Brain microvascular endothelial cell (primary cell): ENCODE measurements at places on chromosomes 2 and 18.

DNA sequence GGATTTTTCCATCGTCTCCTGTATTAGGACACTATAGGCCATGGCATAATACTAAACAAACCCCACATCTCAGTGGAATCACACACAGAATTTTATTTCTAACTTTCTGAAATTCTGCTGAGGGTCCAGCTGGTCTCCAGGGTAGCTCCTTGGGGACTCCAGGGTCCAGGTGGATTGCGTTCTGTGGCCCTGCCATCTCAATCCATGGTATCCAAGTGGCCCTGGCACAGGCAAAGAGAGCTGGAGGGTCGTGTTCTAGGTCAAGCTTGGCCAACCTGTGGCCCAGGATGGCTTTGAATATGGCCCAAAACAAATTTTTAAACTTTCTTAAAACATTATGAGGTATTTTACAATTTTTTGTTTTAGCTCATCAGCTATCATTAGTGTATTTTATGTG is 134.6 kb downstream of the CTIF start:
- no peak for DNase-seq

DNA sequence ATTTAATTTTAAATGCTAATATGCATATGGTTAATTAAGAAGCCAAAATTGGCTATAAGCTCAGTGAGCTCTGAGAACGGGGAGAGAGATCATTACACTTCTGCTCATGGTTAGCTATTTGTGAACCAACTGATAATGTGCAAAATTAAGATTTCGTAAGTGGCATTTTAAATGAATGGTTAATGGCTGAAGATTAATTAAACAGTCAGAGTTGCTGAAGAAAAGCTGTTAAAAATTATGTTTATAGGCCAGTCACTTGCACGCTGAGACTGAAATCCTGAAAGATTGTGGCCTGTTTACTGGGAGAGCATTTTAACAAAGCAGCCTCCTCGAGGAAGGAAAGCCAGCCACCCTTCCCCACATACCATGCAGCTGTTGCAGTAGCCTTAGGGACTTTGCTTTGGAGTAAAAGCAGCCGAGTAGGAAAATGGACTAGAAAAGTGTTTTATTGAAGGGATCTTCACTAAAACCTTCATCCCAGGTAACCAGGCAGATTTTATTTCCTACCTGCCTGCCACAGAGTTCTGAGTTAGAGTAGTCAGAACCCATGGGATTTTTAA is 218.8 kb upstream of the NRP2 start:
- no peak for DNase-seq

- DNase-seq, result no peak
Measured at GRCh38 chr18:3661989-3662388, 212.0 kb downstream of the TGIF1 start.

DNA sequence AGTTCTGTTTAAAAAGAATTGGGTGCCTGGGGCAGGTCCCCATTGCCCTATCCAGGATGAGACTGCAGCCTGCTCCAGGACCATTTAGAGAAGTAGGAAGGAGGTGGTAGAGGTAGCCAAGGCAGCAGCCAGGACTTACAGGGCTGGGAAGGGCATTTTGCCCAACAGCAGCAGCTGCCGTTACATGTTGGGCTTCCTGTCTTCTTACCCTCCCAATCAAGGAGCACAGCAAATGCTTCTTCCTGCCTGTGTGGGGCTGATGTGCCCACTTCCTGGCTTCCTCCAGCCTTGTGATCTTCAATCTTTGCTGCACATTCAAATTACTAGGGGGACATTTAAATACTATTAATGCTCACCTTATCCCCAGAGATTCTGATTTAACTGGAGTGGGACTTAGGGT is 112.0 kb downstream of the QPCT start:
- DNase-seq, result no peak

DNA sequence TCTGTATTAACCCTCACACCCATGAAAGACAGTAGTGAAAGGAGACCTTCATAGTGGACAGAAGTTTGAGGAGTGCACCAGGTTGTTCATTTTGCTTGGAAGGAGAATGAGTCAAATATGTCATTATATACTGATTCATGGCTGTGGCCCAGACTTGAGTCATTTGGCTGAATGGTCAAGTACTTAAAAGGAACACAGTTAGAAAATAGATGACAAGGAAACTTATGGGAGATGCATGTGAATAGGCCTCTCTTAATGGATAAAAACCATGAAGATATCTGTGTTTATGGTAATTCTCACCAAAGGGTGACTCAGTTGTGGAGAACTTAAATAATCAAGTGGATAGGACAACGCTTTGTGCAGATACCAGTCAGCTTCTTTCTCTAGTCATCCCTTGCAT is 524.7 kb upstream of the CNTNAP5 start:
- no peak for DNase-seq

- DNase-seq, result peak; percentile 54
Measured at GRCh38 chr18:45291621-45292615, 323.4 kb upstream of the SLC14A2 start.

DNA sequence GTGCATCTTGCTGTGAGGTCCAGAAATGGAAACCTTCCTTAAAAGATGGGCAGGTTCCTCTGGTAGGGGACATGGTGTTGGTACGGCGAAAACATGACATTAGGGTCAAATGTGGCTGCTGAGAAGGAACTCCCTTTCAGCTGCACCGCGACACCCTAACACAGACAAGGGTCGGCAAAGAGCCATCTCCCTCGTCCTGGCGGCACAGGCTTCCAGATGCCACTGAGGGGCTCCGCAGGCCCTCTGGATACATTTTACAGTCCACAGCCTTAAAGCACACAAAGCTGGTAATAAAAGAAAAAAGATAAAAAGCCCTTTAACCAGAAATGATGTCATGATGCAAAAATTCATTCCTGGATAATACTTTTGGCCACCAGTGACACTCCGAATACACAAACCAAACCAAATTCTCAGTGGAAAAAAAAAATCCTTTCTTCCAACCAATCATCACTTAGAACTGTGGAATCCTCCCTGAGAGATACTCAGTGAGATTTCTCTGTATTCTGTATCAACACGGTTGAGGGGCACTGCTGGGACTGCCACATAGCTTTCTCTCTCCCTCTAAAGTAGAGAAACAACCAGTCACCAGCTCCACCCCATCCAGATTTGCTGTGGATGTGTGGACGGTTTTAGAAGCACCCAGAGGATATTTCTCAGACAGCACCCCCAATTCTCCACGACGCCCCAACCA is 174.8 kb downstream of the HDAC4 start:
- peak; percentile 32 for DNase-seq

DNA sequence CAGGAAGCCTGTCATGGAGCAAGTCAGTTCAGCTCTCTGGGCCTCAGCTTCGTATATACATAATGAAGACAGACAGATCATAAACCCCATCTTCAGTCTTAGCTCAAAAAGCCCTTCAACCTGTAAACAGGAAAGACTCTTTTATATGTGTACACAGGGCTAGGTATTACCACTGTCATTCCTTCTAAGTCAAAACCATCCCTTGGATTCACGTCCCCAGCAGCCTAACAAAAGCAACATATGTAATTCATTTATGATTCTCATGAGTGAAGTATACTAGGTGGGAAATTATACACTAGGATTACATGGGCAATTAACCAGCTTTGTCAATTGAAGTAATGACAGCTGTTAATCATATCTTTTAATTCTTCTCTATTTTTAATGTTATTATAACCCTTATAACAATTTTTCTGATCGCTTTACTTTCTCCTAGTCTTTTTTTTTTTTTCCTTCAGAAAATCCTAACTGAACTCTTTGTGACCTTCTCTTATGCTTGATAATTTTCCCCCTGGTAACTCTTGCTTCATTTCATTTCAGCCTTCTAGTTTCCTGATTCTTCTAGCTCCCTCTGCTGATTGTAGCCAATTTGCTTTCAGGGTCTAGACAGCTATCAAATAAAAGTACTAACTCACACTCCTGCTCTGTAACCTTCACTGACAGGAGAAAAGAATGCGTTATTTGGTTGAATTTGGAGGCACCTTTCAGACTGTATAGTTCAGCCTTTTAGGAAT is 99.7 kb downstream of the RBM43 start:
- peak; percentile 54 for DNase-seq

DNA sequence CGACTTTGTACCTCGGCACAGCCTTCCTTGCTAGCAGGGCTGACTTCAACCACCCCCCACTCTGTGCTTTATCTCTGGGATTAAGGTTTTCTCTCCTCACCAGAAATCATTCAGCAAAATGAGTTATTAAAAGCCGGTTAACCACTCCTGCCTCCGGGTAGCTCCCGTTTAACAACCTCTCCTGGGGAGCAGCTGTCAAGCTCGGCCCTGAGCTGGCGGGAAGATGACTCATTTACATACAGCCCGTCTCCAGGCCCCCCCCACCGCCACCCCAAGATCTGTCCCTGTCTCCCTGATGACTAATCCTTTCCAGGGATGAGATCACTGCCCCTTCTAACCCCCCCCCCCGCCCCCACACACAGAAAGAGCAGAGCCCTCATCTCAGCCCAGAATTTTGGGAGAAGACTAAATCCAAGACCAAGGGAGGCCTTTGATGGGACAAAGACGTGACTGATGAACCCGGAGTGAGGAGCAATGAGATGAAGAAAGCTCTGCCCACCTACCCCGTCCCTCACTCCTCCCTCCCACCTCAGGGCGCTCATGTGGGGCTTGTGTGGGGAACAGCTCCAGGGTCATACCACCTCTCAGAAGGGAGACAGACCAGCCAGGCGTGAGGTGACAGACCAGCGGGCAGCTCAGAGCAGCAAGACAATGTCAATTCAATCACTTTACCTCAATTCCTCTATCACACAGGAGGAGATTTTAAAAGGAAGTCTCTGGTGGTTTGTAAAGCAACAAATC is 131.4 kb downstream of the MSH2 start:
- peak; percentile 86 for DNase-seq

- DNase-seq, result no peak
Measured at GRCh38 chr2:210997373-210997772, 441.0 kb downstream of the CPS1 start.

GRCh38 chr2:145324748-145325147 is 804.8 kb upstream of the ZEB2 start:
- DNase-seq, result no peak

DNA sequence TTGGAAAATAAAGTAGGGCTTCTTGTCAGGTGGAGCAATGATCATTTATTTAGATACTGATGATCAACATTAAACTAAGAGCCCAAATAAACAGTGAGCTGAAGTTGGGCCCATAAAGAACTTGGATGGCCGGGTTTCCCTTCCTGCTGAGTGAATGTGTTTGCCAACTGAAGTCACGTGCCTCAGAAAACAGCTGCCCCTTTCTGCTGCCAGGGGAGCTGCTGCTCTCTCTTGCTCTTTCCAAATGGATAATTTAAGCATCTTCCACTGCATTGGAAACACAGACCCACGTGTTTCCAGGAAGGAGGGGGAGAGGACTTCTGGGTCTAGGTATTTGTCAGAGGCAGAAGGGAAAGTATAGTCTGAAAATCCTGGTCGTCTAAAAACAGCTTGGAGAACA is 22.9 kb upstream of the NCKAP5 start:
- no peak for DNase-seq

GRCh38 chr18:60812921-60813320 is 440.3 kb upstream of the MC4R start:
- DNase-seq, result no peak

DNA sequence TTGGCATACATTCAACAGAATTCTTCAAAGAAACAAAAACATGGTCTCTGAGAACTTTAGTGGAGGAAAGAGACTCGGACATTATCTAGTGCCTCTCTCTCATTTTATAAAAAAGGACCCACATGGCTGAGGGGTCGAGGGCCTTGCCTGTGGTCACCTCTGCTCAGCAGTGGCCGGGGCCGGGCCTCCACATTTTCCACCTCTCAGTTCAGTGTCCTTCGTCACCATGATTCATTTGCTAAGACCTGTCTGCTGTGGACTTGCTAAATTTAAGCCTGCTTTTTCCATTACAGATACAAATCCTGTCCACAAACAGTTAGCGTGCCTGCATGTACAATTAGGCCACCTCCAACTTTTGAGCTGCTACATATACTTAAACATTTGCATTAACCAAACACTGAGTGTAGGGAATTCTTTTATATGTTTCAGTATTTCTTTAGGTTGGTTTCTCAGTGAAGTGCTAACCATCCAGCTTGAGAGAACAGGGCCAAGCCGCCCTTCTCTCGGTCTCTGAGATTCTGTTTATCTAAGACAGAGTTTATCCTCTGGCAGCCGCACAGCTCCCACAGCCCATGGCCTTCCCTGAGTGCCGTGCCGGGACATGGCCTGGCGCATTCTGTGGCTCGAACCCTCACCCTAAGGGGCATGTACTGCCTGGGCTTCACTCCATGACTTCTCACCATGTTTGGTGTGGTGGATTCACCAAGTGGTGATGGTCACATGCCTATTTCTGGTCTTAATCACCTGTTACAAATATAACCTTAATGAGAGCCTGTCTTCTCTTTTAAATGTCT is 46.2 kb downstream of the COA5 start:
- peak; percentile 27 for DNase-seq

- no peak for DNase-seq
Measured at GRCh38 chr2:620471-621302, 56.5 kb downstream of the TMEM18 start.

- no peak for DNase-seq
Measured at GRCh38 chr2:126358122-126358521, 297.8 kb upstream of the GYPC start.

- DNase-seq, result peak; percentile 8
Measured at GRCh38 chr18:59323931-59324622, 5.6 kb upstream of the CPLX4 start.

DNA sequence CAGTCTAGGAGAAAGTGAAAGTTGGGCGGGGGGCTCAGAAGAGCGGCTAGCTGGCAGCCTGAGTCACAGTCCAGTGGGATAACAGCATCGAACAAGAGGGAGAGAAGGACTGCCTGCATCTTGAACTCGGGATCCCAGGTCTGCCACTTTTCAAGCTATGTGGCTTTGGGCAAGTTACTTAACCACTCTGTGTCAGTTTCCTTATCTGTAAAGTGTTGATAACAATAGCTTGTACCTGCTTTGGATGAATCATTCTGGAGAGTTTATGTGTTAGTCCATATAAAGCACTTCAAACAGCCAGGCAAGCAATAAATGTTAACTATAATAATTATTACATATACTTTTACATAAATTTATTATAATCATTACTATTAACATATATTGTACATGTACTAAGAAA is 4.6 kb downstream of the DYSF start:
- no peak for DNase-seq
